ENCODE measurements at places on chromosomes 7 and 10. TPM values are rescaled to one million over a fixed set of nuclear protein-coding genes. Genes with fewer than 3 reads are reported as not detected.

The GRM3 gene
- total RNA-seq: not detected

The ASAH2 gene
- 0.72 TPM for total RNA-seq

The ANXA8L1 gene
- 10.3 TPM for total RNA-seq

The OR2A42 gene
- total RNA-seq: not detected

The FEZF1 gene
- not detected for total RNA-seq

The VPS37D gene
- 2.0 TPM for total RNA-seq

The ENTPD1 gene
- total RNA-seq: not detected

The HOXA4 gene
- not detected for total RNA-seq

The OIT3 gene
- total RNA-seq: not detected

The ATG9B gene
- total RNA-seq: not detected

The NXPH1 gene
- total RNA-seq: not detected

The FAM25A gene
- not detected for total RNA-seq

The SNX13 gene
- total RNA-seq: 45.4 TPM

The NUTM2A gene
- total RNA-seq: 0.66 TPM

The CALML3 gene
- total RNA-seq: not detected

The SUN3 gene
- not detected for total RNA-seq

The GSTO2 gene
- total RNA-seq: 0.22 TPM

The CTAGE8 gene
- under 0.01 TPM for total RNA-seq

The XRCC2 gene
- 0.22 TPM for total RNA-seq

The CCDC146 gene
- 1.0 TPM for total RNA-seq

Measured in placental pericyte (primary cell).